ENCODE measurements at places on chromosomes 7 and 10. TPM values are rescaled to one million over a fixed set of nuclear protein-coding genes. Genes with fewer than 3 reads are reported as not detected.

OR6B1 gene
- not detected for total RNA-seq

SLC29A4 gene
- 2.6 TPM for total RNA-seq

BLNK gene
- total RNA-seq = not detected

CHST3 gene
- total RNA-seq = 8.4 TPM

AQP1 gene
- 9.3 TPM for total RNA-seq

KLF14 gene
- 0.15 TPM for total RNA-seq

LOXL4 gene
- 2.6 TPM for total RNA-seq

FAM25C gene
- not detected for total RNA-seq

SAMD9L gene
- total RNA-seq = 78.0 TPM
